Cardiac fibroblast (primary cell): ENCODE measurements at places on chromosomes 13 and 19.

GRCh38 chr19:31553846-31554215 is 204.6 kb upstream of the TSHZ3 start:
- no peak for DNase-seq

GRCh38 chr19:15788594-15789270 is 1.3 kb downstream of the OR10H5 start:
- DNase-seq = no peak

DNA sequence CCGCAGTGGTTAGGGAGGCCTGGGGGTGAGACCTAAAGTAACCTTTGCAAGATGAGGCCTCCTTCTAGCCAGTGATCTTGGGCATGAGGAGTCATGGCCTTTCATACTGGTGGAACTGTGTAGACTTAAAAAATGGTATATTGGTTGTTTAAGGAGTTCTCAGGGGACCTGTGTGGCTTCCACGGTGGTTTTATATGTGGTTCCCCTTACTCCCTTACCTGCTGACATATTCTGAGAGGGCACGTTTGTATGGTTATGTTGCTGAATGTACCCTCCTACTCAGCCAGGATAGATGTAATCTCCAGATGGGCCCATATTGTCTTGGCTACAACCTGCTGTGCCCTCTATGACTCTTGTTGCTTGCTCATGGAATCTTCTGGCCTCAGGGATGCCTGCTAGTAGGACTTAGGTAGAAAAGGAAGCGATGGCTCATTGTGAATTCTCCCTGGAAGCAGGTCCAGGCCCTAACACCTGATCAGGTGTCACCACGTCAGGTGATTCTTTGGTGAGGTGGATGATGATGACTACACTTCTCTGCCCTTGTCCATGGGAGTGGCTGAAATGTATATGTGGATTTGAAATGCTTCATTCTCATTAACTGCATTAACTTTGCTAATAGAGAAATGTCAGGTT is 1.8 kb downstream of the ZNF460 start:
- no peak for DNase-seq

DNA sequence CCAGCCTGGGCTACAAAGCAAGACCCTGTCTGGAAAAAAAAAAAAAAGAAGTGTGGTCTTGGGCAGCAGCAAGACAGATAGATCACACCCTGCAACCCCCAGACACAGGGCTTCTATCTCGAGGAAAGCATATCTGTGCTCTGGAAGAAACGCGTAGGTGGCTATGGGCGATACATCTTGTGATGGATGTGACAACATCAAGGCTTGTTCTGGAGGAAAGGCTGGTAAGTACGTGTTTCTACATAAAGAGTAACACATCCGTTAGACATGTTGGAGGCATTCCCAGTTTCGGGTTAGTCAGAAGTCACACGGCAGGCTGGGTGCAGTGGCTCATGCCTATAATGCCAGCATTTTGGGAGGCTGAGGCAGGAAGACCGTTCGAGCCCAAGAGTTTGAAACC is 6.6 kb upstream of the DHDH start:
- peak; percentile 98 for DNase-seq

DNA sequence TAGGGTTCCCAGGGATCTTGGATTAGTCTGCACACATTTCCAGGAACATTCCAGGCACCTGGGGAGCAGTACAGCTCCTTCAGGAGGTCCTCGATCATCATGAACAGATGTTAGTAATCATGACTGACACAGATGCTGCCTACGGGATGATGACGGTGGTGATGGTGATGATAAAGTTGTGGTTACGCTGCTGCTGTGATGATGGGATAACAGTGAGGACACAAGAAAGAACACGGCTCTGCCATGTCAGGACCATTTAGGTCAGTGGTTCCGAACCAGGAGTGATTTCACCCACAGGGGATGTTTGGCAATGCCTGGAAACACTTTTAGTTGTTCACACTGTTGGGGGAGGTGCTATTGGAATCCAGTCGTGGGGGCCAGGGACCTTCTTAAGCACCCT is 1193.0 kb downstream of the UQCRFS1 start:
- DNase-seq = no peak

GRCh38 chr13:34363266-34363665 is 545.3 kb downstream of the RFC3 start:
- no peak for DNase-seq

DNA sequence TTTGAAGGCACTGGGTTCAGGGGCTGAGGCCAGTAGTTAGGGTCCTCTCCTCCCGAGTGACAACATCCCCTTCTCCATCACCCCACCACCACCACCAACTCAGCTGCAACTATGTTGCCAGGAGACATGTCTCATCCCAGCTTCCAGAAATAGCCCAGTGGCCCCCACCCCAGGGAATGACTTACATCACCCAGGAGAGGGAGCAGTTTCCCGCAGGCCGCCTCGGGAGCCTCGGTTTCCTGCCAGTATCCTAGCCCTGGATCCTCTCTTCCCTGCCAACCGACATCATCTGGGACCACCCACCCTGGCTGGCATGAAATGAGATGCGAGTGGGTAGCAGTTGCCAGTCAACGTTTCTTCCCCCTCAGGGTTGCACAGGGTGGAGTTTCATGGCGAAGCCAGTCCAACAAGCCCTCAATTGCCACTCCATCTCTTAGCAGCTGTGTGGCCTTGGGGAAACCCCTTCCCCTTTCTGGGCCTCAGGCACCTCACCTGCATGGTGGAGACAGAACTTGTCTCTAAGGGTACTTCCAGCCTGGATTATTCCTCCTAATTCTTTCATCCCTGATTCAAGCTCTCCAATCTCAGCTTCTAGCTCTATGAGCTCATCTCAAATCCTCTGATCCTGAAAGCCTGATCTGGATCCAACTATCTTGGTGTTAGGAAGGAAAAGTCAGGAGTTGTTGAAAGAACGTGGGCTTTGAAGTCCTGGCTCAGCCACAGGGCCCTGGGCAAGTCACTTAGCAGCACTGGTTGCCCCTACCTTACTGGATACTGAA is 3.9 kb upstream of the GSK3A start:
- DNase-seq = peak; percentile 86

DNA sequence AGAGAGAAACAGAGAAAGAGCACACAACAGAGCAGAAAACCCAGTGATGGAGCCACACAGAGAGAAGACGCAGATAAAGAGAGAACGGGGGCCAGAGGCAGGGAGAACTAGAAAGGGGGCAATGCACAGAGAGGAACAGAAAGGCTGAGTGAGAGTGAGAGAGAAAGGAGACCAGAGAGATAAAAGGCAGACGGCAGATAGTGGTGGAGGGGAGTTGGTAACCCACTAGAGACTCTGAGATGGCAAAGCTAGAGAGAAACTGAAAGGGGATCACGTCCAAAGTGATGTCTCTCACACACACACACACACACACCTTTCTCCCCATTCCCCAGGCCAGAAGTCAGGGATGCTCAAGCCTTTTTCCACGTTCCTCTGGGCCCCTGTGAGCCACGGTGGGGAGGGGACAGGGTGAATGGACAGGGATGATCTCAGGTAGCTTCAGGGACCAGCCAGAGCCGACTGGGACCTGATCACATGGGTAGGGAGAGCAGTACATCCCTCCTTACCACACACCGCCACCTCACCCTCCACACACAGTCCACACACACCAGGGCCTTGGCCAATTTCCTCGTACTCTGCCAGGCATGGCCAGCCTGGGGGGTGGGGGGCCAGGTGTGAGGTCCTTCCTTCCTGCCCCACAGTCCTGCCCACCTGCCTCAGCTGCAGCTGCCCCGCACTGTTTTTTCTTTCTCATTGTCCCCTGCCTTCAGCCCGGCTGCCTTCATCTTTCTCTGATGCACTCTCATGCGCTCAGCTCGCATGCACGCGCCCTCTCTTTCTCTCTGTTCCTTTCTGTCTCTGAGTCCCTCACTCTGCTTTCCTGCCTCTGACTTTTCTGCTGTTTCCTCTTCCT is 22.5 kb upstream of the POU2F2 start:
- DNase-seq = no peak

- peak; percentile 70 for DNase-seq
Observed at GRCh38 chr13:97028441-97029299, 34.4 kb upstream of the OXGR1 start.

DNA sequence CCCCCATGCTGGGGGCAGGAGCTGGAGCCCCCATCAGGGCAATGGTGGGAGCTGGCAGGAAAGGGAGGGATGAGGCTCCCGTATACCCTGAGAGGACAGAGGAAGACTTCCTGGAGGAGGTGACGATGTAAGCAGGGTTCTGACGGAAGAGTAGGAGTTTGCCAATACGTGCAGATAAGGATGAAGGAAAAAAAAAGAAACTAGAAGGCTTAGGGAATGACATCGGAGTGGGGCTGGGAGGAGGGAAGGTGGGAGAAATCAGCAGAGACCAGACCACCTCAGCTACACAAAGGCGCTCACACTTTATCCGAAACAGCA is 32.3 kb downstream of the ARHGEF18 start:
- DNase-seq = no peak

GRCh38 chr13:99293178-99293577 is 14.0 kb downstream of the GPR183 start:
- DNase-seq = no peak

DNA sequence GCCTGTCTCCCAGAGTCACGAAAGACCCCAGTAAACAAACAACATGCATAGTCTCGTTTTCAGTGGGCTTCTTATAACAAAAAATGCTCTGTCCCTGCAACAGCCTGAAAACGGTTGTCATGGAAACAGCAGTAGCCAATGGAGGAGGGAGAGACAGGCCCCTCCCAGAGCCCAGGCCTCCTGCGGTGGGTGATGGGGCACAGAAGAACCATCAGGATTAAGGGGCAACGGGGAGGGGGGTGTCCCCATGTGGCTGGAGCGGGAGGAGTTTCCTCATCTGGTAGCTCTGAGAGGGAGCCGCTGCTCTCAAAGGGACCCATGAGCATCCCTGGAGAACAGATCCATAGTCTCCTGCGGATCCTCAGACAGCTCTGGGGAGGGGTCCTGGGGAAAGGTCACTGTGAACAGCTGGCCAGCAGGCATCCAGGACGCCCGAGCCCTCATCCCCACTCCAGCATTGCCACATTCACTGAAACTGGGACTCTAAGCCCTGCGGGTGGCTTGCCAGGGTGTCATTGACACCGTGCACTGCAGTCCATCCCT is 37.5 kb upstream of the PNMA8B start:
- DNase-seq = no peak

GRCh38 chr13:67100730-67101129 is 129.4 kb downstream of the PCDH9 start:
- DNase-seq = no peak

- no peak for DNase-seq
Observed at GRCh38 chr13:27744801-27745200, 47.5 kb upstream of the GSX1 start.

DNA sequence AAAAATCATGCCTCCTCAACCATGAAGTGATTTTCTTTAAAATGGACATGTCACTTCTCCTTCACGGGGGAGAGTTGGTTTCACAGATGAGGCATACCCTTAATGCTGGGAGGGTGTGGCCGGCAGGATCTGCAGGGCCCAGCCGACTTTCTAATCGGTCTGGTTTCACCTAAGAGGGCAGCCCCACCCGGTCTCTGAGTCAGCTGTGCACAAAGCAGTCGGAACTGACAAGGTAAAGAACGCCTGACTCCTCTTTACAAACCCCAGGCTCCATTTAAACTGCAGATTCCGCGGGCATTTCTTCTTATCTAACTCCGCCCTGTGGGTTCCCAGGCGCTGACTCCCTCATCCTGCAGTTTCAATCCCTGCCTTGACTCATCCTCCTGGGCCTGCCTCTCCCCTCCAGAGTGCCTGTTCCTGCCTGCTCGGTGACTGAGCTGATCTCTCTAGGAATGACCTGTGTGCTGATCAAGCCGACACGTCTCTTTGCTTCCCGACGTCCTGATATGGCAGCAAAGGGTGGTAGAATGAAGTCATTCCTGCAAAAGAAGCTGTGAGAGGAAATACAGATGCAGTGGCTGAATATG is 63.4 kb downstream of the EFNB2 start:
- peak; percentile 75 for DNase-seq

DNA sequence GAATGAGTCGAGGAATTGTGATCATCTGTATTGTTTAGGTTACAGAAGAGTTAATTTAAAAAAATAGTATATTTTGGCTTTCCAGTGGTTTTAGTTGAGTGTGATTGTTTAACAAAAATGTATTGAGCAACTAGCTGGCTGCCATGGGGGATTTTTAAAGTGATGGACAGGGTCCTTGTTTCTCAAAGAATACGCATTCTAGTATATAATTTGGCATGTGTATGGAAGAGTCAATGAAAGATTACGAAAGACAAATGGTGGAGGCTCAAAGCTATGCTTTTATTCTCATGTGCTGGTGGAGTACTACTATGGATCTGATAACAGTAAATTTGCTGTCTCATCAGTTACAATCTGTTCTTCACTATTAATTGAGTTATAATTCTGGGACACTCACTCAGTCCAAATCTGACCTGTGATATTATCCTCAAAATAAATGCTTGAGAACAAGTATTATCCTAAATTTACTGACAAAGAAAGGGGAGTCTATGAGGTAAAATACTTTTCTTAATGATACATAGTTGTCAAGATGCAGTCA is 240.0 kb downstream of the GPC6 start:
- DNase-seq = peak; percentile 5

GRCh38 chr19:54430306-54431254 is 15.3 kb downstream of the TTYH1 start:
- peak; percentile 30 for DNase-seq

DNA sequence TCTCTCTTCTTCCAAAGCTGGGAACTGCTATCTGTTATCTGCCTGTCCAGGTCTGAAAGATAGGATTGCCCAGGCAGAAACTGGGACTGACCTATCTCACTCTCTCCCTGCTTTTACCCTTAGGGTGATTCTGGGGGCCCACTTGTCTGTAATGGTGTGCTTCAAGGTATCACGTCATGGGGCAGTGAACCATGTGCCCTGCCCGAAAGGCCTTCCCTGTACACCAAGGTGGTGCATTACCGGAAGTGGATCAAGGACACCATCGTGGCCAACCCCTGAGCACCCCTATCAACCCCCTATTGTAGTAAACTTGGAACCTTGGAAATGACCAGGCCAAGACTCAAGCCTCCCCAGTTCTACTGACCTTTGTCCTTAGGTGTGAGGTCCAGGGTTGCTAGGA is 5.1 kb downstream of the KLK3 start:
- DNase-seq = no peak

- DNase-seq = no peak
Observed at GRCh38 chr19:28436320-28436719, 776.6 kb downstream of the UQCRFS1 start.

GRCh38 chr13:64277097-64277496 is 2861.4 kb upstream of the PCDH20 start:
- DNase-seq = no peak

- DNase-seq = no peak
Observed at GRCh38 chr13:50724913-50725312, 118.6 kb downstream of the DLEU7 start.

DNA sequence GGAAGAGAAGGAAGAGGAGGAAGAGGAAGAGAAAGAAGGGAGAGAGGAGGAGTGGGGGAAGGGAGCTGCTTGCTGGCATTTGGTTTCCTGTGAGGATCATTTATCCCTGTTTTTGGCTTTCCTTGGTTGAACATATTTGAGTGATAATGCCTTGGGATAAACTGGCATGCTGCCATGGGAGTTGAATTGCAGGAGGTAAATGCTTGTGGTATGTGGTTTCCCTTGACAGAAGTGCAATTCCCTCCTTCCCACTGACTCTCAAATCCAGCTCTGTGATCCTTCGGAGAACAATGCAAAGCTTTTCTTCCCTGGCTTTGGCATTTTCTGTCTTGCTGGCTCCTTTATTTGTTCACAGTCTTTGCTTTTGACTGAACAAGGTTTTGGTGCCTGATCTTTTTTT is 27.2 kb upstream of the CBY2 start:
- DNase-seq = peak; percentile 13

- no peak for DNase-seq
Observed at GRCh38 chr19:18287836-18288772, 6.7 kb upstream of the JUND start.
